ENCODE measurements at places on chromosomes 1 and 21.

DNA sequence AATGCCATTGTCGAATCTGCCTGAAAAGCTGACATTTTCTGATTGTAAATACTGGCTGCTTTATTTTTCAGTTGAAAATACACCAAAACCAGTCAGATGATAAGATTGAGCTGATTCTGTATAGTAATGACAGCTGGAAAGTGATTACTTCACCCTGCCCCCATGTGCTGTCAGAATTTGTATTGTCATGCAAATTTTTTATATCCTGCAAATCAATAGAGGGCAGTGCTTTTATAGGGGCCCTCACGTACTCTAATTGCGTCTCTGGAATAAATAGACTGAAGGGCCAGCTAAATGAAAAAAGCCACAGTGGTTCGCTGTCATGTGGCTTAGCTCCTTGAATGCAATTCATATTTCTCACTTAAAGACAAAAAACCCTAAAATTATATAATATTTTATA lies 208.6 kb downstream of the LHX8 start:
- no peak for DNase-seq

- no peak for DNase-seq
Measured at GRCh38 chr1:19645411-19646251, 1.5 kb downstream of the NBL1 start.

- no peak for DNase-seq
Measured at GRCh38 chr1:161772397-161772796, 6.3 kb downstream of the ATF6 start.

- DNase-seq = no peak
Measured at GRCh38 chr1:60895701-60896100, 186.7 kb upstream of the NFIA start.

DNA sequence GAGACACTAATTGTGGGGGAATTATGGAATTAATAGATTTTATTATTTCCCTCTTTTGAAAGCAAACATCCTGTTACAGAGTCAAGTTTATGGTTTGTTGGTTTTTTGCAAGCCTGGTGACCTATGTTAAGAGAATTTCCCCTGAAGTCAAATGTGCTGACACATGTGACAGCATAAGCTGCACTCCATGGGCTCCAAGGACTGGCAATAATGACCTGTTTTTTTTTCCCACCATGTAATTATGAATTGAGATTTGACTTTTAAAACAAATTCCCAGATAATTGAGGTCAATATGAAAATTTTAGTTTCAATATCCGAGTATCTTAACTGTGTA lies 242.5 kb upstream of the SGIP1 start:
- no peak for DNase-seq

DNA sequence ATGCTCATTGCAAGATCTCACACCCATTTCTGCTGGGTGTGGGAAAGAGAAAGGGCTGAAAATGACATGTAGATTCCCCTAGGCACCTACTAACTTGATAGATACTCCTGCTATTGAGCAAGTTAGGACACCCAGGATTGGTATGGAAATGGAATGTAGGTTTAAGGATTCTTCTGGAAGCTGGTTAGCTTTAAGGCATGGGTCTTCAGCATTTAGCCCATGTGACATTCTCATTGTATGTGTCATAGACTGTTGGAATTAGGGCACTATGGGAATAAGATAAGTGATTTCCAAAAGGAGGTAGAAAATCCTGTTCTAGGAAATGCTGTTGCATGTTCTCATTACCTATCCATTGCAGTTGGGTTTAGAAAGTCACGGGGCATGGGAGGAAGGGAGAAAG lies 76.2 kb downstream of the DISC1 start:
- no peak for DNase-seq

DNA sequence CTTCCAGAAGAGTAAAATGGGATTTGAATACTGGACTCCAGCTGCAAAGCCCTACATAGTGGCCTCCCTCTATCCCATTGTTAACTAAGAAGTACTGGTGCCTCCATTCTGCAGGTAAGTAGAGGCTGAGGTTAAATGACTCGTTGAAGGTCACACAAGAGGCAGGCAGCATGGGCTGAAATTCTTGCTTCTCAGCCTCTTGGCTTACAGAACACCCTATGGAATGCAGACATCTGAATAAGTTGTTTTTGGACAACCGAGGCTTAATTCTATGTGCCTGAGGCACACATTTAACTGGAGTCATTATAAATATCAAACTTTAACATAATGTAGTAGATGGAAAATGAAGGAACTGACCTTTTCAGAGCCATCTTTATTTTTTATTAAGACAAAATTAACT lies 5.7 kb downstream of the DNAJC11 start:
- no peak for DNase-seq

- no peak for DNase-seq
Measured at GRCh38 chr1:205183676-205184335, 27.7 kb downstream of the DSTYK start.

GRCh38 chr1:116062201-116062600 lies 49.0 kb upstream of the MAB21L3 start:
- DNase-seq = no peak

GRCh38 chr21:45335761-45336534 lies 48.3 kb upstream of the POFUT2 start:
- no peak for DNase-seq

DNA sequence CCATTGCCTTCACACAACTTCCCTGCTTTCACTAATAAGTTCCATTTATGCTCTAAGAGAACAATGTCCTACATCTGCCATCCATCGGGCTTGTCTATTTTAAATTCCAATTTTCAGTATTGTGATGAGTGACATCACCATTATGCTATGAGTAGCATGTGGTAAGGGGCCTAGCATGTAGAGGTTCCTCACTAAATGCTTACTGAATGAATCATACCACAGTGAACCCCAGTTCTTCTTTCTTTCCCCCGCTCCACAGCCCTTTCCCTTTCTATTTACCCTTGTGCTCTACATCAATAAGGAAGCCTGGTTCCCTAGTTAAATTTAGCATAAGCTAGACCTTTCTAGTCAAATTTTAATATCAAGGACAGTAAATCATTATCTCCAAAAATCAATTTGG lies 195.0 kb upstream of the RGS18 start:
- peak; percentile 10 for DNase-seq

DNA sequence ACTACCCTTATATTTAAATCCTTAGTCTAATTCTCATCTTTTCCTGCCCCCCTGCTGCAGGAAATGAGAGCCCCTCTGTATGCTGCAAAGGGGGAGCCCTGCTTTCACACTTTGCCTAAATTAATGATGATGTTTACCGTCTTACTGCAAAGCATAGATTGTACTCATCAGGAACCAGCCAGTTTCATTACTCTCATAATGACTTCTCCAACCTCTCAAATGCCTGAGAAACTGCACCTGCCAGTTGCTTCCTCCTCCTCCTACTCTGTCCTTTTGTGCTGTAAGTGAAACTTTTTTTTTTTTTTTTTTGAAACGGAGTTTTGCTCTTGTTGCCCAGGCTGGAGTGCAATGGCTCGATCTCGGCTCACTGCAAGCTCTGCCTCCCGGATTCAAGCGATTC lies 101.7 kb downstream of the ADSS2 start:
- no peak for DNase-seq

DNA sequence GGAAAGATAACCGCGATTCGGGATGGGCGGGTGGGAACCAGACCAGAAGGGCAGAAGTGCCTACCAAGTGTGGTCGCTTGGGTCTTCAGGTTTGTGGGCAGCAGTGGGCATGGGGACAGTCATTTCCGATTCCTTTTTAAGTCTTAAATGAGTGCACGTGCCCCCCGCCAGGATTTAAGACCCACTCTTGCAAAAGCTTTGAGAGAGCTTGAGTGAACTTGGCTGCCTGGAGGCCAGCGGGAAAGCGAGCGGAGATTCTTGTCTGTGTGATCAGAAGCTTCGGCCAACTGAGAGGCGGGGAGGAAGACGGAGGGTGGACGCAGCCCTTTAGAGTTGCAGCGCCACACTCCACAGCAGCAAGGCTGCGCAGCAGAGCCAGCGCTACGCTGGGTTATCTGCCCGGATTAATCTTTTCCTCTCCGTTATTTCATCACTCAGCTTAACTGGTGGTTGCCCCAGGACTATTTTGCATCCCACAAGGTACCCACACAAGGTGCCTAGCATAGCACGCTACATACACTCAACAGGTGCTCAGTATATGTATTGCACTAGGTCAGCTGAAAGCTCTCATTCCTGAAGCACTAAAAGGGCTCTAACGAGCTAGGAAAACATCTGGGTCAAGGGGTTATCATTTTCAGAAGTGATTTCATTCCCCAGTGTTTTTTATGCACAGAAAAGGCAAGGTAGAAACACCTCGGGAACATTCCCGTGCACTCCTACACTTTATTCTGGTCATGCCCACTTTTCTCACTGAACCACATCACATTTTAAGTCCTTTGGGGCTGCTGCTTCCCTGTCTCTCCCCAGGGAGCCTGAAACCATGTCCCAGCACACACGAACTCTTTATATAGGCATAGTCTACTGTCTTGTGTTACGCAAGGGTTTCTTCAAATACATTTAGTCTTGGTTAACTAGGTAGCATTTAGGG lies 1.5 kb upstream of the BATF3 start:
- no peak for DNase-seq

GRCh38 chr1:46131093-46131492 lies 1.3 kb downstream of the PIK3R3 start:
- DNase-seq = no peak

DNA sequence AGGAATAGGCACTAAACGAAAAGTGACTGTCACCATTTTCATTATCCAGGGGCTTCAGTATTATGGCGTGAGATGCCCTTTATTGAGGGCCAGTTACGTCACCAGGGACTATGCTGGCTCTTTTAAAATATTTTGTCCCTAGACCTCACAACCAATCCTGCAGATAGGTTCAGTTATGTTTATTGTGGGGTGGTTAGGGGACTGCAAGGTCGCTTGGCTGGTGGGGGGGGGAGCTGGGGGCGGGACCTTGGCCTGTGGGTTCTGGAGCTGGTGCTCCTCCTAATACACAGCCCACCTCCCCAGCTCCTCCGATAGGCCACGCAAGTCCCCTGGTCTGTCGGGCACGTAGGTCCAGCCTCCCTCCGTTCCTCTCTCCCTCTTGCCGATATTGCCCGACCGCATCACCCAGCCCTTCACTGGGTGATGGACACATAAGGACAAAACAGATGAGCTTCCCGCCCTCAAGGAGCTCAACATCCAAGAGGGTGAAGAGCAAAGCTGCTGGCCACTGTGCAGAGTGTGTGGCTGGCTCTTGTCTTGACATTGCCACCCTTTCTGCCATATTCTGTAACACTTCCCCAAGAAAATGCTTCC lies 271.8 kb downstream of the MATN1 start:
- no peak for DNase-seq

GRCh38 chr1:31381394-31382294 lies 8.8 kb upstream of the FABP3 start:
- no peak for DNase-seq

DNA sequence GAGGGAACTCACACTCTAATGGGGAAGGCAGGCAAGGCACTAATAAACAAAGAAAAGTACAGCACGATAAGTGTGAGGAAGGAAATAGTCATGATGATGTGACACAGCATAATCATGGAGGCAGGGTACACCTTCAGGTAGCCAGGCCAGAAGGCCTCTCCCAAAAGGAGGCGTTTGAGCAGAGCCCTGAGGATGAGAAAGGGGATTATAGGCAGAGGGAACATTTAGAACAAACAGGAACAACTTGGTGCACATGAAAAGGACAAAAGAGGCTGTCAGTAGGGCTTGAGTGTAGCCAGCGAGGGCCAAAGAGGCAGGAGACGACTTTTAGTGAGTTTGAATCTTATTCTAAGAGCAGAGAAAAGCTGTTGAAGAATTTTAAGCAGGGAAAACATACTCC lies 33.4 kb upstream of the CRNN start:
- DNase-seq = no peak

DNA sequence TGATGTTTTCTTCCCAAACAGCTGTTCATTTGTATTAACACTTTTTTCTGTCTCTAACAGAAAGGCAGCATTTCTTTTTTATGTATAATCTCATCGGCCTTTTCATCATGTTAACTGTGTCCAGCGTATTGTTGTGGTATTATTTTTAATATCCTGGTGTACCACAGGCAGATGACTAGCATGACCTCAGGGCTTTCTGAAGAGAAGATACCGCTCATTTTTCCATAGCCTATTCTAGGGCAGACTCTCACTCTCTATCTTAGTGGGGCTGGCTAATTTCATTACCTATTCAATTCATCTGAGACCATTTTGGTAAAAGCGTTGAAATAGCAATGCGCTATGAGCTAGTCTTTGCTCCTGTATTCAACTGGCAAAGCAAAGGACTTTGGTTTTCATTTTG lies 209.9 kb downstream of the SDCCAG8 start:
- DNase-seq = no peak

DNA sequence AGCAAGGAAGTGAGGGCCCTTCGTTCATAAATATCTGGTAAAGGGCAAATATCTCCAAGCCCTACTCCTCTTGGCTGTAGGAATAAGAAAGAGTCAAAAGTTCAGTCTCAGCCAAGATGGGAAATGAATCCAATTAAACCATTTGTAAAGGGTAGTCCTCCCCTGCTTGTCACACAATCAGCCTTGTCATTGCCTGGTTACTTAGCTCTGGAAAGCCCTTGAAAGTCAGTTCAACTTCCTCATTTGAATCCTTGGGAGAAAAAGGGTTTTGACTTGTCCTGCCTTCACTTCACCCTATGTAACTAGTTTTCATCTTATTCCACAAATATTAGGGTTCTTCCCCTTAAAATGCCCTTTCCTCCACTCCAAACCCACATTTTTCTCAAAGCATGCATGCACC lies 100.0 kb downstream of the ELAVL4 start:
- DNase-seq = no peak

GRCh38 chr1:15476927-15477326 lies 1.0 kb downstream of the CELA2B start:
- DNase-seq = no peak

DNA sequence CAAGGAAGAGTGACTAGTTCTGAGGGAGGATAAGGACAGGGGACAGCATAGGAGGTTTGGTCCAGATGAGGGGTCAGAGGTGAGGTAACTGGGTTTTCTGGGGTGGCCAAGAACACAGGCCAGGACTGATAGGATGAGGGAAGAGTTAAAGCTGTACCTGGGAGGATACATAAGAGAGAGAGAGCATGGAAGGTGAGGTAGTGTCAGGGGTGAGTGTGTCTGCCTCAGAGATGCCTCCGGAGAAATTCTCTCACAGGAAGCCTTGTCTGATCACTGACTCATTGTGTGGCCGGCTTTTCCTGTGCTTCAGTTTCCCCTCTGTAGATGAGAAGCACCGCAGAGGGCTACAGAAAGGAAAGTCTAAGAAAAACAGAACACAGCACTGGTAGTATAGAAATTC lies 40.2 kb downstream of the FASLG start:
- DNase-seq = no peak

Measured in HTR-8/SVneo (cell line).